Uterus (tissue), 4 donors: ENCODE measurements at places on chromosomes 11 and 22. TPM values are rescaled to one million over a fixed set of nuclear protein-coding genes. Genes with fewer than 3 reads are reported as not detected.

The DNAL4 gene
- total RNA-seq, result 10.1 TPM

The GLYATL1B gene
- total RNA-seq, result not detected

The PAMR1 gene
- total RNA-seq, result 26.8 TPM

The CSNK2A3 gene
- 3.0 TPM for total RNA-seq

The CDC42BPG gene
- under 0.01 TPM for total RNA-seq

- DNase-seq, result no peak
- H3K27ac ChIP-seq, result no peak overlapping the region
- H3K4me1 ChIP-seq, result no peaks in the 10 kb centered on the region
- no peaks in the 10 kb centered on the region for H3K36me3 ChIP-seq
- H3K27me3 ChIP-seq, result no peaks in the 10 kb centered on the region
- no peak overlapping the region for H3K4me3 ChIP-seq
These were observed 452.7 kb upstream of the CNTN5 start for GRCh38 chr11:98568013-98568412.

GRCh38 chr22:40451210-40451609 is 80.8 kb downstream of the SGSM3 start:
- H3K27ac ChIP-seq, result no peak overlapping the region
- DNase-seq, result no peak
- H3K27me3 ChIP-seq, result no peaks in the 10 kb centered on the region
- H3K36me3 ChIP-seq, result no peaks in the 10 kb centered on the region
- H3K4me3 ChIP-seq, result no peak overlapping the region

- H3K36me3 ChIP-seq, result no peaks in the 10 kb centered on the region
- H3K4me3 ChIP-seq, result no peak overlapping the region
- no peak overlapping the region for H3K27ac ChIP-seq
- no peaks in the 10 kb centered on the region for H3K4me1 ChIP-seq
- DNase-seq, result no peak
- no peaks in the 10 kb centered on the region for H3K27me3 ChIP-seq
These were observed 42.4 kb downstream of the BARX2 start for GRCh38 chr11:129418039-129418438.

DNA sequence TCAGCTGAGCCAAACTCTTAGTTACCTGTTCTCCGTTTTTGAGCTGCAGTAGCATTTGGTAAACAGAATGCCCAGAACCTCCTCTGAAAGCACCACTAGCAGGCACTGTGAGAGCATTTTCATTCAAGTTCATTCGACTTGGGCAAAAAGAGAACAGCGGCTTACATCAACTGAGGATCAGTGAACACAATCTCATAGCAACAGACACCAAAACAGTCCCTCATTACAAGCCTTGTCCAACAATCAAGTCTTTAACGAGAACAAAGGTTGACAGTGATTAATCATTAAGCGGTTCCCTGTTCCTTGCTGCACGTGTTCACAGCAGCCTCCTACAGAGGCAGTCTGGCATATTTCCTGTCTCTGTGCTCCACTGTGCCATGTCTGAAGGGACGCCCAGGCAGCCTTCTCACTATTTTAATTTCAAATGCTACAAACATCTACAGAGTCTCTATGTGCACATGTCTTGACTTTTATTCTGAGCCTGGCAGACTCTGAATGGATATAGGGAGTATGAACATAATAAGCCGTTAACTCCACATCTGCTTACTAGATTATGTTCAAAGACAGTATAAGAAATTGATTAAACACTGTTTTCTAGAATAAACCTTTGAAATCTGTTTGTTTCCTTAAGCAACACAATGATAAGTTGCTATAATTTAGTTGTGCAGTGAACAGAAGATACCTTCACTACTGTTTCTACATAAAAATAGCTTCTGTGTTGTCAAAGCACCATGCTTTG is 88.3 kb upstream of the MTMR2 start:
- H3K27ac ChIP-seq, result peak overlapping the region; percentile 50
- no peaks in the 10 kb centered on the region for H3K36me3 ChIP-seq
- no peak overlapping the region for H3K4me3 ChIP-seq
- H3K27me3 ChIP-seq, result no peaks in the 10 kb centered on the region
- DNase-seq, result peak; percentile 29
